Osteoblast (primary cell): ENCODE measurements at places on chromosomes 6 and 20. TPM values are rescaled to one million over a fixed set of nuclear protein-coding genes. Genes with fewer than 3 reads are reported as not detected.

Gene ZBTB9
- 4.1 and 4.7 TPM in 2 replicates for total RNA-seq

Gene TAP1
- total RNA-seq = 42.3 and 43.6 TPM in 2 replicates

Gene MTO1
- 30.9 and 40.9 TPM in 2 replicates for total RNA-seq

Gene STMND1
- total RNA-seq = not detected in 2 replicates

Gene TCF21
- not detected in 2 replicates for total RNA-seq
